ENCODE measurements at places on chromosomes 7 and 10. TPM values are rescaled to one million over a fixed set of nuclear protein-coding genes. Genes with fewer than 3 reads are reported as not detected.

The PON2 gene
- 95.8 TPM for total RNA-seq

The FASTK gene
- total RNA-seq = 83.2 TPM

The ZNF775 gene
- total RNA-seq = 3.5 TPM

The AKR1C4 gene
- total RNA-seq = not detected

The CALCR gene
- not detected for total RNA-seq

The DLX5 gene
- total RNA-seq = not detected

The CDNF gene
- total RNA-seq = 1.2 TPM

The FAM24B gene
- 4.4 TPM for total RNA-seq

The CLDN4 gene
- total RNA-seq = 2.7 TPM

The CPN1 gene
- total RNA-seq = not detected

The SLC25A40 gene
- 5.2 TPM for total RNA-seq

The COL28A1 gene
- under 0.01 TPM for total RNA-seq

The MYPN gene
- 1.1 TPM for total RNA-seq

The ASAH2 gene
- total RNA-seq = 0.28 TPM

The MTERF1 gene
- 8.5 TPM for total RNA-seq

The ERVW-1 gene
- not detected for total RNA-seq

The AKR1D1 gene
- total RNA-seq = not detected

The NCF1 gene
- not detected for total RNA-seq

The TRIM74 gene
- total RNA-seq = not detected

The CCDC172 gene
- not detected for total RNA-seq

The CYP3A7 gene
- not detected for total RNA-seq

The EPDR1 gene
- total RNA-seq = 119 TPM

The CDC14C gene
- total RNA-seq = not detected

The RELN gene
- total RNA-seq = 94.7 TPM

The GPR15LG gene
- not detected for total RNA-seq

The CUX1 gene
- total RNA-seq = 29.7 TPM

The CCL26 gene
- 2.9 TPM for total RNA-seq

The LDB3 gene
- total RNA-seq = not detected
